ENCODE measurements at places on chromosomes 3 and 15.

- no peak for DNase-seq
Measured at GRCh38 chr3:49630784-49631183, 43.4 kb upstream of the APEH start.

DNA sequence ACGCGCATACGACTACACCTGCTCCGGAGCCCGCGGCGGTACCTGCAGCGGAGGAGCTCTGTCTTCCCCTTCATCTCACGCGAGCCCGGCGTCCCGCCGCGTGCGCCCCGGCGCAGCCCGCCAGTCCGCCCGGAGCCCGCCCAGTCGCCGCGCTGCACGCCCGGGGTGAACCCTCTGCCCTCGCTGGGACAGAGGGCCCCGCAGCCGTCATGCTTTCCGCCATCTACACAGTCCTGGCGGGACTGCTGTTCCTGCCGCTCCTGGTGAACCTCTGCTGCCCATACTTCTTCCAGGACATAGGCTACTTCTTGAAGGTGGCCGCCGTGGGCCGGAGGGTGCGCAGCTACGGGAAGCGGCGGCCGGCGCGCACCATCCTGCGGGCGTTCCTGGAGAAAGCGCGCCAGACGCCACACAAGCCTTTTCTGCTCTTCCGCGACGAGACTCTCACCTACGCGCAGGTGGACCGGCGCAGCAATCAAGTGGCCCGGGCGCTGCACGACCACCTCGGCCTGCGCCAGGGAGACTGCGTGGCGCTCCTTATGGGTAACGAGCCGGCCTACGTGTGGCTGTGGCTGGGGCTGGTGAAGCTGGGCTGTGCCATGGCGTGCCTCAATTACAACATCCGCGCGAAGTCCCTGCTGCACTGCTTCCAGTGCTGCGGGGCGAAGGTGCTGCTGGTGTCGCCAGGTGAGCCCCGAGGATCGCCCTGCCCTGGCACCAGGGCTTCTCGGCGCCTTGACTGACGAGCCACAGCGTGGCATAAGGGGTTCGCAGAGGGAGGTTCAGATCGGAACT, 420 bp downstream of the SLC27A2 start:
- DNase-seq = peak; percentile 17

DNA sequence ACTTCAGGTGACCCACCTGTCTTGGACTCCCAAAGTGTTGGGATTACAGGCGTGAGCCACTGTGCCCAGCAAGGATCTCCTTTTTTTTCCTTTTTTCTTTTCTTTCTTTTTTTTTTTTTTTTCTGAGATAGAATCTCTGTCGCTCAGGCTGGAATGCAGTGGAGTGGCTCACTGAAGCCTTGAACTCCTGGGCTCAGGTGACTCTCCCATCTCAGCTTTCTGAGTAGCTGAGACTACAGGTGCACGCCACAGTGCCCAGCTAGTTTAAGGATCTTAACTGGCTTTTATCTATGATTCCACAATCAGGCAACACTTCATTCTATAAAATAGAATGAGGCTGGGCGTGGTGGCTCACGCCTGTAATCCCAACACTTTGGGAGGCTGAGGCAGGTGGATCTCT, 16.3 kb upstream of the NICN1 start:
- no peak for DNase-seq

- DNase-seq = no peak
Measured at GRCh38 chr3:119331661-119332060, 37.5 kb downstream of the ARHGAP31 start.

DNA sequence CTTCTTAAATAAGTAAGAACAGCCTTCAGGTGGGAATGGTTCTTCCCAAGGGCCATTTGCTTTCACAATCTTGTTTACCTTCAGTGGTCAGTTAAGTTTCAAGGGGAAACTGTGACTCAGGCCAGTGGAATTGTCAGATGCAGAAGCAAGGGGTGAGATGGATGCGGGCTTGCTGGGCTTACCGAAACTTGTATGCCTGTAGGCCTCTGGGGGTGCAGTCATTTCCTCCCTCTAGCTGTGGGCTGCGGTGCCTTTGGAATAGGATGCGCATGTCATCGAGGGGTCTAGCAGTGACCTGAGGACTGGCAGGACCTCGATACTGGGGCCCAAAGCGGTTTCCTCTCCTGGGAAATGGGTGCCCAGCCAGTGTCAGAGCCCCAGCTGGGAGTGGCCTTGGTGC, 121.6 kb downstream of the EEFSEC start:
- no peak for DNase-seq

- peak; percentile 25 for DNase-seq
Measured at GRCh38 chr3:56467108-56467507, 1.2 kb downstream of the ERC2 start.

- no peak for DNase-seq
Measured at GRCh38 chr15:48486228-48486627, 155.0 kb downstream of the DUT start.

- DNase-seq = no peak
Measured at GRCh38 chr3:175692256-175692655, 833.1 kb downstream of the NAALADL2 start.

Data from NCI-H2107 (cell line).